ENCODE measurements at places on chromosomes 6 and 20. TPM values are rescaled to one million over a fixed set of nuclear protein-coding genes. Genes with fewer than 3 reads are reported as not detected.

DNA sequence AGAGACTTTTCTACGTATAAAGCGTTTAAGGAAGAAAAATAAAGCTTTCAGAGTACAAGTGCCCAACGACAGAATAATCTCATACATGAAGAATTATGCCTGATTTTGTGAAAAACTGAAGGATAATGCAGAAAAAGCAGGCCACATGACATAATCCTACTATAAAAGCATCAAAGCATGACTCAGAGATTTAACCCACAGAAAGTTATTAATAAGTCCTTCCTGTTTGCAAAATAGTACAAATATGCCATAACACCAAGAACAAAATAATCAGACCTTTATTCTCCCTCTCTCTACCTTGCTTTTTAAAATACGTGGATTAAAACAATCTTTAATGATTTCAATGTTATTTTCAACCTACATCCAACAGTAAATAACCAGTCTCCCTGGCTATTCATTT is 118.6 kb upstream of the BCLAF1 start:
- no peak for DNase-seq

GRCh38 chr20:48807586-48808381 is 20.0 kb downstream of the PREX1 start:
- no peak for DNase-seq

The MUC22 gene
- not detected for total RNA-seq

DNA sequence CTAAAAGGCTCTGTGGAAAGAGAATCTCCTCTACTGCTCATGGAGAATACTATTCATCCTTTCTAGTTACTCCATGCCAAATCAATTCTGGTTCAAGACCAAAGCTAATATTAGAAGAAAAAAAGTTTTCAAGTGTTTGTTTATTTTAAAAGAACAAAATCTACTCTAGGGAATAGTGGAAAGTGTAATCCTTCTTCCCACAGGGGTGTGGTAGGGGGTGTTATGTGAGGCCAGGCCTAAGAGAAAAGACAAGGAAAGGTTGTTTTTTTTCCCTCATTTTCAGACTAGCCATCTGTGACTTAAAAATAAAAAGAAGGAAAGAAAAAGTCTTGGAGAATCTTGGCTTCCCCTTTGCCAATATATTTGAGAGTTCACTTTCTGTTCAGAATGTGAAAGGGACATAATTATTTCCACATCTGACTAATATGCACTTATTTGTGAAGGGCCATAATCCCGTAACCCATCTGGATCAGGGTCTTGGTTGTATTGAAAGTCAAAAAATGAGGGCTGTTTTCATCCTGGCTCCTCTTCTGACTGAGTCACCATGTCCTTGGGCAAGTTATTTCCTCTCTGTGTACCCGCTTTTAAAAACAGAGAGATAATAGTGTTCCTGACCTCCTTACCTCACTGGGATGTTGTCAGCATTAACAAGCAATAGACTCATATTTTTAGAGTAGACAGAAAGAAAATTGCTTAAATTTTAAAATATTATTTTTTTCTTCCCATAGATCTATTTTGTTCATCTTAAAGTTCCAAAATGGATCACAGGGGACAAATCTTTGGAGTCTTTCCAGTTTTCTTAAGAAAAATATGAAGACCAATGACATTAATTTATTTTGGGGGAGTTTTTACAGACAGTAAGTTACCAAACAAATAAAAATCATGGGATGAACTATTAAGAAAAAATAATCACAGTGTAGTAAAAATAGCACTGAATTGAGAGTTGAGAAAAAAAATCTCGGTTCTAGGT is 233.7 kb downstream of the IBTK start:
- DNase-seq, result no peak

All from thyroid gland (tissue), 4 donors.